ENCODE measurements at places on chromosomes 2 and 18.

GRCh38 chr2:179749210-179749609 lies 112.2 kb downstream of the ZNF385B start:
- no peak for DNase-seq

DNA sequence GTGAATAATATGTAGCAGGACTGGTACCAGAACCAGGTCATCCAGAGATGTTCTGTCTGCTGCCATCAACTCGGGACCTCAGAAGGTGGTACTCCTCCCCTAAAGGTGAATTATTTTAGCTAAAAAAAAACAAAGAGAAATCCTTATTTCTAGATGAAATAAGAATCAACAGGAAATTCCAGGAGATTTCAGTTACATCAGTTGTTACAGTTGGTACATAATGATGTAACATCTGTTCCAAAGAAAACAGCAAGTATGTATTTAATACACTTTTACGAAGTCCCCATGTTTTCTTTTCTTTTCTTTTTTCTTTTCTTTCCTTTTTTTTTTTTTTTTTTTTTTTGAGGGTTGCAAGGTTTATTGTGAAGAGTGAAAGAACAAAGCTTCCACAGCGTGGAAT lies 33.6 kb upstream of the CD28 start:
- no peak for DNase-seq

DNA sequence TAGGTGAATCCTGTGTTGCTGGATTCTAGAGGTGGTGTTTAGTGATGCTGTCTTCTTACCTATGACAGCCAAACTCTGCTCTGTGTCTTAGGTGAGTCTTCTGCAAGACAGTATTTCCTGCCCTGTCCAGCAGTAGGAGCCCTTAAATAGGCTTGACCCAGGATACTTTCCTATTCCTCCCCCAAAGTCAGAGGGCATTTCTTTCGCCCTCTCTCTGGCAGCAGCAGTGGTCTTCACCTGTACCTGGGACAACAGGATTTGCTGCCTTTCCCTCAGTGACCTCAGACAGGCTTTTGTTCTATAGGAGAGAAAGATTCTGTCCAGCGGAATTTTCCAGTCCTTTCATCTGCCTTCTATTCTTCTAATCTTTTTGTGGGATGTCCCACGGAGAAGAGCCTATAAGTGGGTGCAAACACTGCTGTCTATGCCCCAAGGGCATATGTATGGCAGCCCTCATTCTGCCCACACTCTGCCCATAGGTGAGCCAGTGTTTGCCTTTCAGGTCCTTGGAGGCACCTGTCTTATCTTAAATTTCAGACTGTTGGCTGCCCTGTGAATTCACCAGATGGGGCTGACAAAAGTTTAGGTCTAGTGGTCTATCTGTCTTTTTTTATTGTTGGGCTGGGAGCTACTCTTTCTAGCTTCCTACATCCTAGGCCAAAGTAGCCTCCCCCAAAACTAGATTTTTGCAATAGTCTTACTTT lies 177.3 kb upstream of the SPOPL start:
- DNase-seq, result no peak

DNA sequence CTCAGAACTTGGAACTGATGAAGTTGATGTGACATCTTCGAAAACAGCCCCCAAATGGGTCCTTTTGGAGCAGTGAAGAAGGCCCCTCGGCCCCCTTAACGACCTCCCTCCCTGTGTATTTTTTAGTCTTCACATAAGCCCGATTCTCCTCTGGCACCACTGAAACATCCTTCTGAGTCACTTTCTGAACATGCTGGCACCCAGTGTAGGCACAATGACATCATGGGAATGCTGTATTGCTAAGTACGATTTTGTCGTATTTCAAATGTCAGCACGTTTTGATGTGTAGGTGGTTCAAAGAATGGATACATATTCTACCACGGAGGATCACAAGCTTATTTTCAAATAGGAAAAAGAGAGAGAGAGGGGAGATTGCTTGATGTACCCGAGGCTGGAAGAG lies 111.7 kb upstream of the RIOK3 start:
- DNase-seq, result no peak

DNA sequence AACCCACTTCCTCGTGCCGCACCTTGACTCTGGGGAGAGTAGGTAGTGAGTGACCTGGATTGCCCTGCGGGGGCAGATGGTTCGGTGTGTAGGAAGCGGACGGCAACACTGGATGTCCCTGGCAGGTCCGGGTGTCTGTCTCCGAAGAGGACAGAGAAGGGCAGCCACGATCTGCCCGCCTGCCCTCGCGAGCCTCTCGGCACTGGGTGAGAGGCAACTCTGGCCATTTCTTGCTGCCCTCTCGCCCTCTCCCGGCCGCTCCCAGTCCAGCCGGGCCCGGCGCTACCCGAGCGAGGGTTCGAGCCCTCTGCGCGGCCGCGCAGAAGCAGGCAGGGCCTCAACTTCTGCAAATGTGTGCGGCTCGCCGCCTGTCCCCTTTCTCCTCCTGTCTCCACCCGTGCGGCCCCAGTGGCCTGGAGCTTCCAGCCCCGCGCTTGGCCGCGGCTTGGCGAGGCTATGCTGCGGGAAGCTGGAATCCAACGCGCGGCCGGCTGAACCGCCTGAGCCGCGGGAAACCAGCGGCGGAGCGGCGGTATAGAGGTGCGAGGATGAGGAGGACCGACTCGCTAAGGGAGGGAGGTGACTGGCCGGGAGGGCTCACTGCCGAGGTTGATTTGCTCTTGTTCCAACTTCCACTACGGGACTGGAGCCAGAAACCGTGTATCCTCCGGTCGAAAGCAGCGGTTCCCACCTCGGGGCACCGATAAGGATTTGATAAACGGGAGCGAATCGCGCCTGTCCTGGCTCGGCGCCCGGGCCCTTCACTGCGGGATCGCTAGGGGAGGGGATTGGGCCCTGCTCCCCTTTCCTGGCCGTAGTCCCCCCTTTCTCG lies 1.5 kb downstream of the EPAS1 start:
- DNase-seq, result peak; percentile 54

- DNase-seq, result no peak
These were observed 361.1 kb upstream of the ZNF521 start for GRCh38 chr18:25713103-25713502.

DNA sequence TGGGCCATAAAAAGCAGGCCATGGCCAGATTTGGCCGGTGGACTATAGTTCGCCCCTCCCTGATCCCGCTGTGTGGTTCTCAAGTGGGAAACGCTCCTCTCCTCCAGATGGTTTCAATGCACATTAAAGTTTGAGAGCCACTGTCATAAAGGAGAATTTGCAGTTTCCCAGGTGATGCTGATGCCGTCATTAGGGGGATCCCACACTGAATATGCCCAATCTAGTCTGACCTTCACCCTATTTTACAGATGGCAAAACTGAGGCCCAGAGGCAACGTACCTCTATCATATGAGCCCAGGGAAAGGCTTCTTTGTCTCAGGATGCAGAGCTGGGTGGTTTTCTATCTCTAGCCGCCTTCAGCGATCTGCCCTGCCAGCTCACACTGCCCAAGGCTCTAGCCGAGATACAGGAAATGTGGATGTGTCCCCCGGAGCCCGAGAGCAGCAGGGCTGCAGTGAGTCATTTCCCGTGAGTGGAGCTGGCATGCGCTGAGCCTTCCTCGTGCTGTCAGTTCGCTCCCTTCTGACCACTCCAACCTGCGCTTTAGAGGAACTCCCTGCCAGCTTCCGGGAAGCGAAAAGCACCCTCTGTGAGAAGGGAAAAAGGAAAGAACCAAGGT lies 116.2 kb downstream of the SMAD7 start:
- DNase-seq, result peak; percentile 40

DNA sequence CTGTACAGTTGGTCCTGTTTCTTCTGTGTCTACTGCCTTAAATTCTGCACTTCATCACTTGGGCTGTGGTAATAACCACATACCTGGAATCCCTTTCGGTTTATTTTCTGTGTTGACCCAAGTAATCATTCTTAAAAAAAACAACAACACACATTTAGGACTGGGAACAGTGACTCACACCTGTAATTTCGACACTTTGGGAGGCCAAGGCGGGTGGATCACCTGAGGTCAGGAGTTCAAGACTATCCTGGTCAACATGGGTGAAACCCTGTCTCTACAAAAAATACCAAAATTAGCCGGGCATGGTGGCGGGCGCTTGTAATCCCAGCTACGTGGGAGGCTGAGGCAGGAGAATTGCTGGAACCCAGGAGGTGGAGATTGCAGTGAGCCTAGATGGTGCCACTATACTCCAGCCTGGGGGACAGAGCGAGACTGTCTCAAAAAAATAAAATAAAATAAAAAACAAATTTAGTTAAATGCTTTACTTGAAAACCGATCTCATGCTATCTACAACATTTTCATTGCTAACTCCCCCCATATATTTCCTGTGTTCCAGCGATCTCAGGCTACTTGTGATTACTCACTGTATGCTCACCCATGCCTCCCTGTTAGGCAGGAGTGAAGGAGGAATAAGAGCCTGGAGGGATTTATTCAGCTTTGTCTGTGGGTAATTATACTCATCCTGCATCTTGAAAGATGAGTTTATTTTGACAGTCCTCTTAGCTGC lies 18.2 kb downstream of the ACSL3 start:
- no peak for DNase-seq

DNA sequence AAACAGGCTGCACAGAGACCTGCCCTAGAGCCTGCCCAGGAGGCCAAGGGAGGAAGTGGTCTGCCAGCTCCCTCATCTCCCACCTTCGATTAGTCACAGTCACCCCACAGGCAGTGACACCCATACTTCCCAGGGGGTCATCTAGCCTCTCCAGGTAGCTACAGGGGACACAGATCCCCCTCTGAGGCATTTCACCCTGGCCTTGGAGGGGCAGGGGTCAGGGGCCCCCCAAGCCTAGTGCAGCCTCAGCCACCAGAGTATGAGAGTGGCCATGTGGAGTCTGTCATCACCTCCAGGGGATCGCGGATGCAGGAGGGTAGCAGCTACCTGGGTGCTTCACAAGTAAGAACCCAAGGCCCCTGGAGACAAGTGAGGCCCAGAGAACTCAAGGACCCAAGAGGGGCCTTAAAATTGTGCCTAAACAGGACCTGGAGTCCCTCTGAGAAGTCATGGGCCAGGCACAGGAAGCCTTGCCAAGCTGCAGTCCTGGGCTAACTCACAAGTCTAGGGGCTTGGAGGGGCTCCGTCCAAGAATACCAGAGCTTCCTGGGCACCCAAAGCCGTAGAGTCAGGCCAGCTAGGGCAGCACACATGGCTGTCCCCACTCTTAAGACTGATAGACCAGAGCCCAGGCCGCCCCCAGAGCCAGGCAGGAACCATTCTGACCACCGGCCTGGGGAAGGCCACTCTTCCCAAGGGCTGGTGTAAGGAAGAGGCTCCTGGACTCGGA lies 354.3 kb upstream of the ID2 start:
- DNase-seq, result no peak

DNA sequence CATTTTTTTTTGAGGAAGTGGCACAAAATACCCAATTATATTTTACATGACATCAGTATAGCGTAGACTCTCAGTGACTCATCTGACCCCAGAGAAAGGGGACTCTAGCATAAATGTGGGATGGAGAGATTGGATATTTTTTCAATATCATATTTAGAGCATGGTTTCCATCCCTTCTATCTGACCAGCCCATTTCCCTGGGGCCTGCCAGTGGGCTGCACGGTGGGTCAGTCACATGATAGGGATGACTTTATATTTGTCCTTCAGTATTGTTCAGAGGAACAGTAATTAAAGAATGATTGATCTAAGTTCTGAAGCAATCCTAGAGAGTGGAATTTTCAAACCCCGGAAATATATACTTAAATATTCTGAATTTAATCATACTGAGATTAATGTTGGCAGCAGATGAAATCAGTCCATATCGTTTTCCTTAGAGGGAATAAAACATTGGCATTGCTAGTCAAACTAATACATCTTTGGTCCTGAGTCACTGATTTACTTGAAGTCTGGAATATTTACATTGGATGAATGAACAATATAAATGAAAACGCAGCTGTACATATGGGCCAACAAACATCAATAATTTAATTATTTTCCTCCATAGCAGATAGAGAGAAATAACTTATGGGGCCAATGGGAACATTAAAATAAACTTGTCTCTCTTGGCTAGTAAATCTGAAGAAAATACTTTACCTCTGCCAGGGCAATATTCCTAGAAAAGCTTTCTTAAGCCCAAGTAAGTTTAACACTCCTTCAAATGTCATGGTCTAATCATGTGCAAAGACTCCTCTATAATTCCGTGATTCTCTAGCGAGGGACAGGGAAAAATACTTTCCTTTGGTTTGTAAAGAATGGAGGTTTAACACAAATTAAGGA lies 563.6 kb upstream of the PKDCC start:
- no peak for DNase-seq

- no peak for DNase-seq
These were observed 26.5 kb downstream of the NFATC1 start for GRCh38 chr18:79422022-79422782.

DNA sequence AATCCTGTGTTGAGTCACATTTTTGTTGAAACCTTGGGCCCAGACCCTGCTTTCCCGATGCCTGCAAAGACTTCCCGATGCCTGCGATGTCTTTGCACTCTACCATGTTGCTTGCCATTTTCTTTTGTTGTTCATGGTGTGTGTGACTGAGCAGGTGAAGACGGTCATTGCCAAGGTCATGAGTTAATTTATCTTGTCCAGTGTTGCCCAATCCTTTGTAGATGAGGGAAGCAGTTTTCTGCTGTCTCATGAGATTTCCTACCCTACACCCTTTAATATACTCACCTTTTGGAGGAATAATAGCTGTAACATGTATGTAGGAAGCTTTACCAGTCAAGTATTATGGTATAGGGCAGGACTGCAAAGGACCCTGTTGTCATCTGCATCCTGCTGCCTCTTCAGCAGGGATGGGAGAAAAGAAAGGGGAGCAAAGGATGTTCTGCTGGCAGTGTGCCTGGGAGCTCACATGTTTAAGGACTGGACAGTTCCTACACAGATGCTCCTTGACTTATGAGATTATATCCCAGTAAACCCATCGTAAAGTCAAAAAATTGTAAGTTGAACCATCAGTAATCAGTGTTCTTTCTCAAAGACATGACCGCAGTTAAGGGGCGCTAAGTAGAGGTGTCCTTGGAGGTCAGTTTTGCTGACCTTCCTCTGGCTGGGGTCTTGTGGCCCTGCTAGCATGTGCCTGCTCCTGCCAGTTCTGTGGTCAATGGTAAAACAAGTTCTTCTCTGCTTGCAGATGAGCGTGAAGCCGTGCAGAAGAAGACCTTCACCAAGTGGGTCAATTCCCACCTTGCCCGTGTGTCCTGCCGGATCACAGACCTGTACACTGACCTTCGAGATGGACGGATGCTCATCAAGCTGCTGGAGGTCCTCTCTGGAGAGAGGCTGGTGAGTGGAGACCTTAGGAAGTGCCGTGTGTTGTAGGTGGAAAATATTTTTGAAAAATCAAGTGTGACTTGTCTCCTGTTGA lies 124.8 kb upstream of the EML6 start:
- no peak for DNase-seq

DNA sequence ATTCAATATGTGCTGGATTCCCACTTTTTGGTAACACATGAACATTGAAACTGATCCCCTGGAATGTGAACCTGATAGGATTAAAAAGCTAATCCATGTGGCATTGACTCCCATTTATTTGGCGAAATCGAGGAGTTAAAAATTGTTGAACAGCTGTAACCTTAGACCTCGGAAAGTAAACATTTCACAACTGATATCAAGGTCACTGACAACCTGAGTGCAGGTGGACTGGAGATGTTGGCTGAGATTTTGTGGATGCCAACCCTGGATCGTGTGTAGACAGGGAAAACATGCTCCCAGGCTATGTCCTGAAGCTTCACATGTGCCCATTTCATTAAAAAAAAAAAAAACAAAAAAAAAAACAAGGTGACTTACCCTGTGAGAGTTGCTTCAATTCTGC lies 204.8 kb downstream of the SETBP1 start:
- DNase-seq, result no peak

Data from BE2C (cell line).